ENCODE measurements at places on chromosomes 6 and 20. TPM values are rescaled to one million over a fixed set of nuclear protein-coding genes. Genes with fewer than 3 reads are reported as not detected.

GRCh38 chr6:157236040-157236725 lies 87.1 kb downstream of the TMEM242 start:
- no peak for DNase-seq

- DNase-seq: no peak
Observed at GRCh38 chr6:167768471-167769215, 58.1 kb upstream of the AFDN start.

- peak; percentile 8 for DNase-seq
Observed at GRCh38 chr6:75526502-75527127, 33.0 kb upstream of the FILIP1 start.

DNA sequence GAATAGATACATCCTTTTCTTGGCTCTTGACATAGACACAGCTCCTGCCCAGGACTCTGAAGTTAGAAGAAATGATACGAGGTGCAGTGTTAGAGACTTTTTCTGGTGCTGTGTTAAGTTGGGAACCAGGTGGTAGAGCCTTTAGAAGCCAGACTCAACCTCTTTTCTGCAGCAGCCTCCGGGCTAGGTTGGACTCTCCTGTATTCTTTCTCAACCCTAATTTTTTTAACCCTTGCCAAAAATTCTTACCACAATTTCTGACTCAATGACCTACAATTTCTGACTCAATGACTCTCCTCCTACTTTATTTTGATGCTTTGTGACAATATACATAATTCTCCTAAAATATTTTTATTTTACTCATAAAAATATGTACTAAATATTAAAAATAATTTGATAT lies 127.4 kb upstream of the PRL start:
- DNase-seq: no peak

GRCh38 chr6:157766901-157767774 lies 55.9 kb upstream of the SNX9 start:
- DNase-seq: no peak

- DNase-seq: no peak
Observed at GRCh38 chr20:5720696-5721095, 29.5 kb upstream of the SHLD1 start.

DNA sequence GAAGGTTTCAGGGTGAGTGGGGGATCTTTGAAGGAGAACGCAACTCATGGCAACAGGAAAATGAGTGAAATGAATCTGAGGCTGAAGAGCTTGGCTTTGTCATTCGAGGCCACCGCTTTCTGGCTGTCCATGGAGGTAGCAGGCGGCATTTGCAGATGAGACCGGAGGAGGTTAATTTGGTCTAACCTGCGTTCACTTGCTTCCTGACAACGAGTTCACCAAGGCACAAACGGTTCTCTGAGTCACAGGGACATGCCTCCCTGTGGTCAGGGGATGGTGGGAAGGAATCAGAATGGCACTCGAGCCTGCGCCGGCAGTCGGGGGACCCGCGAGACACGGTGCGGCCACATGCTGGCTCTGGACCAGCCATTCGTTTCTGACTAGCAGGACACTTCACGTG lies 75.0 kb downstream of the IRF4 start:
- no peak for DNase-seq

BMP5 gene
- total RNA-seq: 1.8 TPM

DEF6 gene
- 2.9 TPM for total RNA-seq

GPSM3 gene
- not detected for total RNA-seq
